ENCODE measurements at places on chromosomes 7 and 10.

- no peak for DNase-seq
Observed at GRCh38 chr10:86372119-86372783, 5.7 kb upstream of the GRID1 start.

DNA sequence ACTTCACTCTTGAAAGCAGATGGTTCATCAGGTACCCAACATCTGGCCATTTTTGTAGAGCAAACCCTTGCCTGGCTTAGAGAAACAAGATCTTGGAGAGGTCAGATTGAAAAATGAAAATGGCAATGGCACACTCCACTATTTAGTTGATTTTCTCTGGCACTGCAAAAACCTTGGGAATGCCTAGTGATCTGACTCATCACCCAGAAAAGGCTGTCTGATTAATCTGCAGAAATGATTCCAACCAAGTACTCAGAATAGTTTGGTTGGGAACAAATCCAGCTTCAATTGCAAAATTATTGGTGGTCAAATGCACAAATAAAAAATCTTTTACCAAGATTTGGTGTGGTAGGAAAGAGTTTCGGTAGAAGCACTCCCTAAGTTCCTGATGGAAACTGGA lies 351.2 kb downstream of the PHTF2 start:
- no peak for DNase-seq

GRCh38 chr10:118459642-118460193 lies 117.6 kb upstream of the FAM204A start:
- DNase-seq: peak; percentile 16

- DNase-seq: no peak
Observed at GRCh38 chr10:96666741-96667140, 53.6 kb downstream of the PIK3AP1 start.

- DNase-seq: no peak
Observed at GRCh38 chr7:28155019-28155660, 25.5 kb downstream of the JAZF1 start.

DNA sequence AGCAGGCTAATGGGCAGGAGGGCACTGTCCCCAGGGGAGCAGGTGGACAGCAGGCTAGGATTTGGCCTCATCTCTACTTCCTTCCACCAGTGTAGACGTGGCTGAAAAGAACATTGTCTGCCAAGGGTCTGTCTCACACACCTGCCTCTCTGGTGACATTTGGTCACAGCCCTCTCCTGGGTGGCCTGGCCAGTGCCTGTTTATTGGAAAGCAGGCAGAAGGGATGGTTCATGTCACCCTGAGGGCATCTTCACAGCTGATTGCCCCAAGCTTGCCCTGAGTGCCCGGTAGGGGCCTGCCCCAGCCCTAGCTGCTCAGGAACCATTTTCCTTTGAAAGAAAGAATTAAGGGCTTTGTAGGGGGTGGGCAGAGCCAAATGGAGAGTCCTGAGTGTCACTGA lies 138.7 kb downstream of the C10orf105 start:
- no peak for DNase-seq

GRCh38 chr10:123086281-123086680 lies 49.5 kb upstream of the HMX3 start:
- no peak for DNase-seq

DNA sequence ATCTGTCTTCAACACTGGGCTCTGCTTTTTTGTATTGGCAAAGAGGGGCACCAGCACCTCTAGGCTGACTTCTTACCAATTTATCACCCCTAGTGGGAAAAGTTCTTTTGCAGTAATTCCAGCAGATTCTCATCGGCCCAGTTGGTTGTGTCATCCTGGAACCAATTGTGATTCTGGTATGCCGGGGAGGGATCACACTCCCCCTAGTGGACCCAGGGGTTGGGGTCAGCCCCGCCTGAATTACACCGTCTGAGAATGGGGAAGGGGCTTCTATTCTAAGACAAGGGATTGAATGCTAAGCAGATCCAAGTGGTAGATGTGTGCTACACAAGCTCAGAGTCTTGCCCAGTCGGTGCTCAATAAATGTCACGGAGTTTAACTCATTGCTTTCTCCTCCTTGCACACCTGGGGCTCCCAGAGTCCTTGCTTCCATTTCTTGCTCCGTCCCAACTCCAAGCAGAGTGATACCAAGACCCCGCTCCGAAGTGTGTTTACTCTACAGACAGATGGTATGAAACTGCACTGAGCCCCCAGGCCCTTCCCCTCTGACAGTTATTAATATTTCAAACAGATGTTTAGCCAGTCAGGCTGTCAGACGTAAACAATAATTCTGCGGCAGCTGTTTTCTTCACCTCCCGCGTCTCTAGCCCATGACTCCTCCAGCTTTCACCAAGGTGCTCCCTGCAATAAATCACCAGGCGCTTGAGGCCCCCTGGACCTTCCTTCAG lies 71.9 kb downstream of the C10orf105 start:
- DNase-seq: no peak

DNA sequence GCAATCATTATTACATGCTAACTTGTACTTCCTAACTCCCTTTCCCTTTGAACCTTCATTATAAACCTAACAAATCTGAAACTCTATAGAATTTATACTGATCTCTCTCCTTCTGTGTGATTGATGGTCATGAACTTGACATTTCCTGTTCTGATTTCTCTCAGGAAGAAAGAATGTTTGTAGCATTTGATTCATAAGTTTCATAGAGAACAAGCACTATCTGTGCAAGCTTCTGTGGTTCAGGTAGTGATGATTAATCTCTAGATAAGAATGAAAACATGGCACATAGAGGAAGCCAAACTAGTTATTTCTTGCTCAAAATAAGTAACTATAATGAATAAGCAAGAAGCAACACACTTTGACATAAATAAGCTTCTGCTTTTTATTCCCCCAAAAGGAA lies 34.2 kb downstream of the TFPI2 start:
- no peak for DNase-seq

- DNase-seq: no peak
Observed at GRCh38 chr7:36684954-36685353, 39.3 kb downstream of the AOAH start.

DNA sequence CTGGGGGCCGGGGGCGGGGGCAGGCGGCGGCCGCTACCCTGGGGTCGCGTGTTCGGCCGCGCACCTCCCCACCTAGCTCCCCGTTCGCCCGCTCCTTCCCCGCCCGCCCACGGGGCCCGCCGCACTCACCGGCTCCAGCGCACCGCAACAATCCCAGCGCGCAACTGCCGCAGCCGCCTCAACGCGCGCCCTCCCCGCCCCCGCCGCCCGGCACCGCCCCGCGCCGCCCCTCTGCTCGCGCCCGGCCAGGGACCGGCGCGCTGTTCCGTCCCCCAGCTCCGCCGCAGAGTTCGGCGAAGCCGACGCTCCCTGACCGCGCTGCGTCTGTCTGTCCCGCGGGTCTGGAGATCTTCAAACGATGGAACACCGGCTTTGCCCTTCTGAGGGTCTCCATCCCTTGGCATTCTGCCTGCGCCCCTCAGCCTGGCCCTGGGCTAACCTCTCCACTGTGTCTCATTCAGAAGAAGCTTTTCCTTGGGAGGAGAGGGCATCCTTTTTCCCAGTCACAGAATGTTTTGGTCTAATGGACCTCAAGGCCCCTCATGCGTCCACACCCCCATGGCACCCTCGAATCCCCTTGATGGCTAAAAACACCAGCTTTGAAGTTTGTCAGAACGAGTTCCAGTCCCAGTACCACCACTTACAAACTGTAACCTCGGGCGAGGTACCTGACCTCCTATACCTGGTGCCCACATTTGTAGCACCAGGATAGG lies at the start of gene NT5C2:
Gene NT5C2 (minus strand): TSS at position 166 of the 713 bp plus-strand sequence. CDS start 18,314 bp downstream, outside the sequence.
- DNase-seq: peak; percentile 78

DNA sequence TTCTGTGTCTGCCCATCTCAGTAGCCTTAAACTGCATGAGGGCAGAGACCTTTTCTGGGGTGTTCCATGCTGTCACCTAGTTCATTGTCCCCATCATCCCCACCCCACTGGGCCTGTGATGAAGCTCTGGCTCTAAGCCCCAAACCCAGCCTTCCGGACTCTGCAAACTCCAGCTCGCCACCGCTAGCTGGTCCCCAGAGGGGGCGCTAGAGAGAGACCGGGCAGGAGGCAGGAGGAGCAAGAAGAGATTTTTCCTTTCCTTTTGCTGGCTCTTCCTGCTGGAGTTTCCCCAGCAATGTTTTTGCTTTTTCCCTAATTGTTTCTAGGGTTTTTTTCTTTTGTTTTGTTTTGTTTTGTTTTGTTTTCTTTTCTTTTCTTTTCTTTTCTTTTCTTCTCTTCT lies 234.4 kb downstream of the TEX36 start:
- no peak for DNase-seq

DNA sequence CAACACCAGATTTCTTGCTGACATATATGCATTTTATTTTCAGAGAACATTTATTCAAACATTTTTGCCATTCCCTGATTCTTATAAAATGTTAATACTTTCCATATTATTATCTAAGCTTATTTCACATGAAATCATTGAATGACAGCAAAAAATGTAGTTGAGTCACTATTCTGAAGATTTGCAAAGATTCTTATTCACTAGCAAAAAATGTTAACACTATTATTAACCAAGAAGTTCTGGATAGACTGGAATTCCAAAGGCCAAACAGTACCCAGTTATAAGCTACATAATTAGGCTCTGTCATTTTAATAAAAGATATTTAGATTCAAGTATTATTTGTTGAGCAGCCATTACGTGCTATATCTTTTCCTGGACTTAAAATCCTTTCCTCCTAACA lies 4.3 kb downstream of the GSTO2 start:
- DNase-seq: no peak

DNA sequence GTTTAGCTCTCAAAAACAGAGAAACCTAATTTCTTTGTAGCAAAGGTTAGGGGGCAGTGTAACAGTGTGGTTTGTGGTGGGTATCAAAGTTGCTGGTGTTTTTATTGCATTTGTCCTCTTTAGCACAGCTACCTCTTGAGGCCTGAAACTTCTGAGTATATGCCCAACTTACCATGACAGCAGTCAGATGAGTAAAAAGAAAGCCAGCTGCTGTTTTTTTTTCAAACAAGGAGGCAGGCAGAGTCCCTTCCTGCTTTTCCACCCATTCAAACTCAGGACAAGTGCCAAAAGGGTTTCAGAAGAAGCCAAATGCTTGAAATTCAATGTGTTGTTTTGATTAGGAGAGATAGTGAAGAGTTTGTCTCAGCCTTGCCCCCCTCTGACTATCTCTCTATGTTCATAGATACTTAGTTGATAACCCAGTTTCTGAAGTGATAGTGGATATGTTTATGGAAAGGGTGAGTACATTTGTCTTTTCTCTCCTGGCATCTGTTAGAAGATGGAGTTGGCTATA lies 23.1 kb downstream of the GBF1 start:
- no peak for DNase-seq

DNA sequence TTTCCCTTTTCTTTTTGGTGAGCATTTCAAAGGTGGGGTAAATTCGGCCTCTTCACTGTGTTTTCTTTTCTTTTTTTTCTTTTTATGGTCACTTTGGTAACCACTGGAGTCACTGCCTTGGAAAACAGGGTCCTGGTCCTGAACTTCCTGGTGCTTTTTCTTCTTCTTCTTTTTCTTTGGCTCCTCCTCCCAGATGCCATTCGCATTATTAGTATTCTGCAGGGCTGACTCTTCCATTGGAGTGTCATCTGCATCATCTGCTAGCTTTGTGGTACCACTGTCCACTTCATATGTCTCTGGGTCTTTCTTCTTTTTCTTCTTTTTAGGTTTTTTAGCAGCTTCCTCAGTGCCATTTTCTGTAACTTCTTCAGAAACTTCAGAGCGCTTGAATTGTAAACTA lies 10.5 kb downstream of the POLR1F start:
- DNase-seq: no peak

DNA sequence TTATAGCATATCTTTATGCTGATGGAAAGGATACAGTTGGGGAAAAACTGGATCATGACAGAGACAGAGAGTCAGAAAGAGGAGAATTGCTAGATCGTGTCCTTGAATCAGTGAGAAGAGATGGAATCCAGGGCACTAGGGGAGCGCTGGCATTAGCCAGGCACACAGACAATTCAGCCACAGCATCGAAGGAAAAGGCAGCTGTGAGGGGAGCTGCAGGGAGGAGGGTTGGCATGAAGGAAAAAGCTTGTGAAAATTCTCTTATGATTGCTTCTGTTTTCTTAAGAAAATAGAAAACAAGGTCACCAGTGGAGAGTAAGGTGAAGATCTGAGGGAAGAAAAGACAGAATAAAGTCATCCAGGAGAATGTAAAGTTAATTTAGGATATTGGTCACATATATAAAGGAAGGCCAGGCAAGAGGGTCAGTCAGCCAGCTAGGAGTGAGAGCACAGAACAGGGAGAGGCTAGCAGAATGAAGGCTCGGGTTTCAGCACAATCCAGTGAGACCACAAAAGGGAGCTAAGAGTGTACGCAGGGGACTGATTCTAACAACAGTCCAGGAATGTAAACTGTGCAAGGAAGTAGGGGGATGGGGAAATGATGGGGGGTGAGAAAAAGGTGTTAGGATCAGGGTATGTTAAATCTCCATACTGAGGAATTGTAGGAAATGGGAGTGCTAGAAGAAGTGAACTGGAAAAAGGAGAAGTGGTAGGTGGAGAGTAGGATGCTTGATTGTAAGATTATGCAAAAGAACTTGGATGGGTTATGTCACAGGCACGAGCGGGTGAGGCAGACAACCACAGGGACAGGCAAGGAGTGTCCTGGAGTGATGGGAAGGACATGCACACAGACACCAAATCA lies 112.0 kb downstream of the RNF32 start:
- DNase-seq: no peak

DNA sequence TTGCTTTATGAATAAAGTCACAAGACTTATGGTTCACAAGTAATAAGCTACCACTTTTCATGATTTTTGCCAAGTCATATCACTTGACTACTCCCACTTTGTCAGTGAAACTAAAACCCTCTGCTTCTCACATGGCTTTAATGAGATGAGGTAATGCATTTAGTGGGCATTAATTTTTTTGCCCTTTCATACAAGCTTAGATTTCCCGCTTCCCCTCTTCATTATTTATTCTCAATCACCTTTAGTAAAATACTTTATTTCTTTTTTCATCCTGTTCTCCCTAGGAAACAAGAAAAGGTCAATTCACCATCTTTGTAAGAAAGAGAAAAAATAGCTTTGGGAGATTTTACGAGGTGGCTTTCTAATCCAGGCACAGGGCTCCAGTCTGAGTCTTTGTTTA lies 109.6 kb upstream of the STARD3NL start:
- no peak for DNase-seq

DNA sequence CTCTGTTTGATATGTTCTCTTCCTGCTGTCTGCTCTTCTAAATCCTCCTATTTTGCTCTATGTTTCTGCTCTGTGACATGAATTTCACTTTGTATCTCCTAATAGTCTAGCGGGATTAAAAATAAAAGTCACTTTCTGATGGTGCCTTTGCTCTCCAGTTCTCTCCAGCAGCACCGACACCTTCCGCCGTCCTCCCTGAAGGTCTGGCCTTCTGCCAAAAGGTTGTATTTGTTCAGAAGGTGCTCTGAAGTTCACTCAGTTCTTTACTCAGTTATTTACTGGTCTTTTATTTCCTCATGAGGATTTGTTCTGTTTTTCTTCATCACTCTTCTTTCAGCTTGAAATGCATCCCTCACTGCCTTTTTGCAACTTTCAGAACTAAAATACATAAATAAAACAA lies 11.2 kb upstream of the EPHA1 start:
- no peak for DNase-seq

All from activated naive CD4-positive, alpha-beta T cell (primary cell).